ENCODE measurements at places on chromosomes 13 and 19.
A peak's percentile ranks its signal among the peaks of the same experiment; 100 is the strongest.

- DNase-seq: no peak
Observed at GRCh38 chr19:14114439-14114838, 3.1 kb downstream of the PRKACA start.

DNA sequence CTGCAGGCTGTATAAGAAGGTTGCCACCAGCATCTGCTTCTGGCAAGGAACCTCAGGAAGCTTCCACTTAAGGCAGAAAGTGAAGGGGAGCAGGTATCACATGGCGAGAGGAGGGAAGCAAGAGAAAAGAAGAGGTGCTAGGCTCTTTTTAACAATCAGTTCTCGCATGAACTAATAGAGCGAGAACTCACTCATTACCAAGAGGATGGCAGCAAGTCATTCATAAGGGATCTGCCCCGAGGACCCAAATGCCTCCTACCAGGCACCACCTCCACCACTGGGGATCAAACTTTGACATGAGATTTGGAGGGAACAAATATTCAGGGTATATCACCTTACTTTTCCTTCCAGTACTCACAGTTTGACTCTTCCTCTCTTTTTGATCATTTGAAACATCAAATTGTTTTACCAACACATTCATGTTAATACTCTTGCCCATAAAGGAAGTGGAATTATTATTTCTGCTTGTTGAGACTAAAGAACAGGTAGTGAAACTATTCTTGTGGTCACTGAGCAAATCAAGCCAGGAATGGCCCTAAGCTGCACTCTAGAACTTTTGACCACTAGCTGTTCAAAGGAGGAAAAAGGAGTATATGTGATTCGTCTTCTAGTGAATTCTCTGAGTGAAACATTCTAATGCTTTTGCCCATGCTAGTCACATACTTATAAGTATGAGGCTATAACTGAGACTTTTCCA lies 45.0 kb downstream of the LACC1 start:
- DNase-seq: no peak

- no peak for DNase-seq
Observed at GRCh38 chr13:54185785-54186184, 1157.2 kb downstream of the OLFM4 start.

GRCh38 chr13:50396001-50396400 lies 380.8 kb downstream of the KCNRG start:
- DNase-seq: no peak

- DNase-seq: no peak
Observed at GRCh38 chr13:46948338-46948737, 51.5 kb upstream of the HTR2A start.

GRCh38 chr13:94345374-94346195 lies 133.9 kb downstream of the DCT start:
- no peak for DNase-seq

DNA sequence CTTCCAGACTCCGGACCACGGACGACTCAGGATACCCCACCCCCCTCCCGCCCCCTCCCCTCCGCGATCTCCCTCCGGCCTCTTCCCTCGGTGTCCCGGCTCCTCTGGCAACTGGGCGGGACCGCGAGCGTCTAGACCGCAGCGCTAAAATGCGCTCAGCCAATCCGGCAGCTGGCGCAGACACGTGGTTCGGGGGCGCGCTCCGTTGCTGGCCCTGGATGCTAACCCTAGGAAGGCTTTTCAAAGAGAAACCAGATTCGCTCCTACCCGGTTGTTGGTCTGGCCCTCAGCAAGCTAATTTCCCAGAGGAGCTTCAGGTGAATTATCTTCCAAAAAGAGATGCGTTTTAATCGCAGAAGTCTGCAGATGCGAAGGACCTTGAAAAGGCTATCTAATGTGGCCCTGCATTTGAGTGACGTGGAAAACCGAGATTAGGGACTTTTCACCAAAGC lies at the start of gene DZIP1:
Gene DZIP1, minus strand, starts transcription at position 106 of the 452 bp plus-strand sequence. CDS start 2,677 bp downstream, outside the sequence.
- no peak for DNase-seq

GRCh38 chr19:9945319-9945966 lies 9.1 kb upstream of the OLFM2 start:
- DNase-seq: no peak

GRCh38 chr19:30670011-30670329 lies 297.8 kb downstream of the ZNF536 start:
- no peak for DNase-seq

DNA sequence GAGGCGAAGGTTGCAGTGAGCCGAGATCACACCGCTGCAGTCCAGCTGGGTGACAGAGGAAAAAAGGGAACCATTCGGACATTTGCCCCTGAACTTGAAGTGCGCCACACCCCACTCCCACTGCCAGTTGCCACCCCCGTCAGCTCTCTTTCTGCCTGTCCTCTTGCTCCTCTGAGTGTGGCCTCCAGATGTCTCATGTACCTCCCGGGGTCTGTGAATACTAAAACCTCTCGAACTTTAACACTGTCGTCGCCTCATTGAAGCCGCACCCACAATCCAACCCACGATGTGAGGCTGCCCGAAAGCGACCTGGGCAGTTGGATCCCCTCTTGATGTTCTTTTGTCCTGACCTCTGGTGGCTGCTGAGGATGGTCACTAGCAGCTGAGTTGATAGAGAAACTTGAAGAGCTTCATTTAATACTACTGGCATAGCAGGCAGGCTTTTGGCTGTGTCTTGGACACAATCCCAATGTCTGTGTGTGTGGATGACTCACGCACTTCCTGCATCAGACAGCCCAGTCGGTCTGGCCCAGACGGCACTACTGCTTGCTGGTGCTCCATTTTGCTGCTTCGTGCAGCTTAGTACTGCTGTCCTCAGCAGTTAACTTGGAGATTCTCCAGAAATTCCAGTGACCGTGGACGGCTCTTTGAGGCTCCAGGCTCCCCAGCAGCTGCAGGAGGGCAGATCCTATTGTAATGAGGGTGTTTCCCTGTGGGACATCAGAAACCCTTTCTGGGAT lies 4.2 kb downstream of the FPR3 start:
- DNase-seq: no peak

GRCh38 chr13:92827503-92827902 lies 399.1 kb upstream of the GPC6 start:
- no peak for DNase-seq

- DNase-seq: no peak
Observed at GRCh38 chr19:32063601-32064000, 281.8 kb upstream of the ZNF507 start.

- DNase-seq: no peak
Observed at GRCh38 chr19:7779631-7780486, 16.8 kb downstream of the CLEC4M start.

GRCh38 chr13:46286972-46287371 lies 75.2 kb downstream of the LRRC63 start:
- DNase-seq: no peak

GRCh38 chr13:83753912-83754624 lies 128.2 kb downstream of the SLITRK1 start:
- no peak for DNase-seq

DNA sequence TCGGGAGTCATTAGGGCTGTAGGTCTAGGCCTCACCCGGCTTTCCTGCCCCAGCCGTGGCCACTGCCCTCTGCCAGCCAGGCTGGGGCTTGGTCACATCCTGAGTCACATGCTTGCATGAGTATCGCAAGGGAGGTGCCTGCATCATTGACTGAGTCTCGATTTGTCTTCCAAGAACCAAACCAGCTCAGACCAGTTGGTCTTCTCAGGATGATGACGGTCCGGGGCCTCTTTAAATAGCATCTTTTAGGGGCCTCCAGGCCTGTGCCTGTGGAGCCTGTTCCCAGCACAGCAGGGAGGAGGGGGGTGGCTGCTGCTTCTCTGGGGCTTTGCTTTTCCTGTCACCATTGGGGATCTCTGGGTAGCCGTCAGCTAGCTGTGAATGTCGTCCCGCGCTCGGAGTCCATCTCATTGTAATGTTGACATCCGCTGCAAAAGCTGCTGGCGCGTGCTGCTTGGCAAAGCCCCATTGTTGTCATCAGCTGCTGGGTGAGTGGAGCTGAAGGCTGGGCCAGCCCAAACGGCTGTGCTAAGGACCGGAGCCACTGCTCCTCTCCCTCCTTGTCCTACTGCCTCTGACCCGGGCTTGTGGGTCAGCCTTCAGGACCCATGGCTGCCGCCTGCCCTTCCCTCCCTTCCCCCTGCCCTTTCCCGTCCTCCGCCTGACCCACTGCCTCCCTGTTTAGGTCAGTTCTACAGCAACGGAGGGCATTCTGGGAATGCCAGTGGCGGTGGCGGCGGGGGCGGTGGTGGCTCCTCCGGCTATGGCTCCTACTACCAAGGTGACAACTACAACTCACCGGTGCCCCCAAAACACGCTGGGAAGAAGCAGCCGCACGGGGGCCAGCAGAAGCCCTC lies 14.3 kb upstream of the QTRT1 start:
- no peak for DNase-seq

- no peak for DNase-seq
Observed at GRCh38 chr13:33188093-33188882, 97.3 kb downstream of the STARD13 start.

- no peak for DNase-seq
Observed at GRCh38 chr19:10852098-10852800, 4.0 kb downstream of the C19orf38 start.

DNA sequence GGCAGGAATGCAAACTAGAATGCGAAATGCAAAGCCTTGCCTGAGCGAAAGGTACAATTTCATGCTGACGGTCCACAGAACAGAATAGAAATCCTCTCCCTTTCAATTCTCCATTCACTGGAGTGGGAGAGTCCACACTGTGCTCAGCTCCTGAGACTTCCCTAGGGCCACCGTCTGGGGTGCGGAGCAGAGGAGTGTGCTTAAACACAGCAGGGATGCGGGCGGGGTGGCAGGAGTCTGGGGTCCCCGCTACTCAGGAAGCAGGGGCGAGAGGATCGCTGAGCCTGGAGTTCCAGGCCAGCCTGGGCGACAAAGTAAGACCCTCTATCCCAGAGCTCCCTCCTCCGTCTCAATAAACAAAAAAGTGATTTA lies 552 bp upstream of the ZNF816 start:
- no peak for DNase-seq

- DNase-seq: no peak
Observed at GRCh38 chr13:37270226-37271001, 164.9 kb upstream of the CSNK1A1L start.

DNA sequence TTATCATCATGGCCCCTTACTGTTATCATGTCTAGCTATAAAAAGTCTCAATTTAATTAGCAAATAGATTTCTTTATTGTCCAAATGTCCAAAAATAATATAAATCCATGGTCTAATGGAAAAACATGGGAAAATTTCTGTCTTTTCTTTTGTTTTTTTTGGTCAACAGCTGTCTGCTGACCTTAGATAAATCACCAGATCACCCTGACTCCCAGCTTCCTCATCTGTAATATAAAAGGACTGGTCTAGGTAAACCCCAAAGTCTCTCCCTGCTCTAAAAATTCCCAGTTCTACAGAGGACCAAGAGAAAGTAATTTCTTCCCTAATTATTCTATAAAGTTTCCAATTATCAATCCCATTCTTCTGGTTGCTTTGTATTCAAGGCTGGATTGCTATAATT lies 30.7 kb upstream of the RCBTB2 start:
- no peak for DNase-seq

DNA sequence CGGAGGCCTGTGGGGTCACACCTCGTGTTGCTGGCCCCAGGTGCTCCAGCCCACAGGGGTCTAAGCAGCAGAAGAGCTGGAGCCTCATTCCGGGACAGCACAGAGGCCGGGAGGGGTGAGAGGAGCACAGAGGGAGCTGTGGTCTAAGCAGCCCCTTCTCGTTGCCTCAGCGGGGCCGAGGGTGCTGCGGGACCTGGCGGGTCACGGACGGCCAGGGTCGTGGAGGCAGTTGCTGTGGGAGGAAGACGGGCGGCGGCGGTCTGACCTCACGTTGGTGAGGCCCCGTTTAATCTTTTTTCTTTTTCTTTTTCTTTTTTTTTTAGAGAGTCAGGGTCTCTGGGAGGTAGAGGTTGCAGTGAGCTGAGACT lies 21.7 kb downstream of the PIAS4 start:
- DNase-seq: no peak

GRCh38 chr19:19643158-19644053 lies at the start of gene GMIP:
TSS of gene GMIP (minus strand) at chr19:19643657. CDS start at chr19:19643529, 128 bp downstream.
- DNase-seq: peak; percentile 63

DNA sequence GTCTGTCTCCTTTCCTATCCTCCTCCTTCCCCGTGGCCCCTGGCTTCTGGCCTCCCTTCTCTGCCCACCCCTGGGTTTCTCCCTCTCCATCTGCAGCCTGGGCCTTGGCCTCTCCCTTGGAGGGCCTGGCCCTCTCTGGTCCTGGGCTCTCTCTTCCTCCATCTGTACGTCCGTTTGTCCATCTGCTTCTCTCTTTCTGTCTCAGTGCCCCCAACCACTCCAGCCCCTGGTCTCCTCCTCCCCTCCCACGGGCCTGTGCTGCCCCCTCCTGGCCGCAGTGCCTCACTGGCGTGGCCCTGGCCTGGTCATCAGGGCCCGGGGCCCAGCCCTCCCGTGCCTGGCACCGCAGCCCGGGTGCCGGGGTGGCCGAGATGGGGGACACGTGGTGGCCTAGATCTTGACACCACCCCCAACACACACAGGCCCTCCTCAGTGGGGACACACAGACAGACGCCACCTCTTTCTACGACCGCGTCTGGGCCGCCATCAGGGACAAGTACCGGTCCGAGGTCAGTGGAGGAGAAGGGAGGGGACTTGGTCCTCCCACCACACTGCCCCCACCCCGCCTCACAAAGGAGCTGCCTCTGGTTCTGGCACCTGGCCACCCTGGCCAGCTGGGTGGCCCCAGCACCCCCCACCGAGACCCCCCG lies 11.3 kb downstream of the PRKCSH start:
- DNase-seq: no peak

DNA sequence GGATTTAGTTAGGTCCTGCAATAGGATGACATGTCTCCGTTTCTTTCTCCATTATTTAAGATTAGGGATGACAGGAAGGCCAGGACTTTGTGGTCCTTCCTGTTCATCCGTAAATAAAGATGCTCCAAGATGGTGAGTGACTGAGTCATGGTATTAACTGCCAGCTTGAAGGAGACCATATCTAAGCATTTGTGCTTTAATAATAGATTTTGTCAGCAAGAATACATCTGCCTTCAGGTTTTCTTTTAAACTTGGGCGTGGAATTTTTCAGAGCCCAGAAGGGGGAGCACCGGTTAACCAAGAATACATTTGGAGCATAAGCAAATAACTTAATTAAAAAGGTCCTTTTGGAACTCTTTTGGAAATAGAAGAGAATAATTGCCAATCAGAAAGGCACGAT lies 68.2 kb downstream of the ARHGAP35 start:
- DNase-seq: no peak

- DNase-seq: peak; percentile 1
Observed at GRCh38 chr13:97976610-97977521, 23.4 kb downstream of the IPO5 start.
